ENCODE measurements at places on chromosomes 5 and 9. TPM values are rescaled to one million over a fixed set of nuclear protein-coding genes. Genes with fewer than 3 reads are reported as not detected.

DNA sequence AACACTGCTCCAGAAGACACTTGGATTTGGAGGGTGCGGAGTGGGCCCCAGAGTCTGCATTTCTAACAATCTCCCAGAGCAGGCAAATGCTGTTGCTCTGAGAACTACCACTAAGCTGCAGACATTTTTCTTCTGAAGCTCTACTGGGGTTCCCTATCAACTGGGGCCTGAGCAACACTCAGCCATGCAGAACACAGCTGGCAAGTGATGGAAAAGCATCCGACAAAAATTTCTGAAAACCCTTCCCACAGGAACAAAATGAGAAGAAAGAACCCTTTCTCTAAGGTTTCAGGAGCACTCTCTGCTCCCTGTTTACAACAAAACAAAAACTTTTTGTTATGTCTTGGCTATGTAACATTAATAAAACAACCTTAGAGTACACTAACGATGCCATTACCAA lies 516.9 kb downstream of the CTNND2 start:
- no peak for DNase-seq

Gene TAF11L6
- not detected for total RNA-seq

- DNase-seq, result no peak
These were observed 169.9 kb downstream of the DAB2IP start for GRCh38 chr9:121821326-121821725.

DNA sequence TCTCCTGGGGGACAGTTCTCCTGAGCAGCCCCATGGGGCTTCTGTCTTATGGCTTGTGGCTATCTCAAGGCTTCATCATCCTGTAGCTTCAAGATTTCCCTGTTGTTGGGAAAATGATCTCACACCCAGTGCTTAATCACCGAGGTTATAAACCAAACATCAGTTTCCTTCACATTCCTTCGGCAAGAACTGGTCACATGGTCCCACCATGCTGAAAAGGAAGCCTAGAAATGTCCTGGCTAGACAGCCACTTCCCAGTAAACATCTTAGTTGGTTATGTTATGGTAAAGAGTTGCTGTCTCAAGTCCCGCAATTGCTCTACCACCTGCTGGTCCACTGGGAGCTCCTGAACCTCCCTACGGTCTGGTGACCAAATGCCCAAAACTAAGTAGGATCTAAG lies 66.0 kb downstream of the RAB3C start:
- DNase-seq, result no peak

DNA sequence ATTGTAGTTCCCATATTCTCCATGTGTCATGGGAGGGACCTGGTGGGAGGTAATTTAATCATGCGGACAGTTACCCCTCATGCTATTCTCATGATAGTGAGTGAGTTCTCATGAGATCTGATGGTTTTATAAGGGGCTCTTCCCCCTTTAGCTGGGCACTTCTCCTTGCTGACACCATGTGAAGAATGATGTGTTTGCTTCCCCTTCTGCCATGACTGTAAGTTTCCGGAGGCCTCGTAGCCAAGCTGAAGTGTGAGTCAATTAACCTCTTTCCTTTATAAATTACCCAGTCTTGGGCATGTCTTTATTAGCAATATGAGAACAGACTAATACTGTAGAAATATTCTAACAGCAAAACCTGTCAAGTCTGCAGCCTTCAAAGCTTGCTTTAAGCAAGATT lies 293.2 kb downstream of the CTNND2 start:
- DNase-seq, result no peak

Gene STK32A
- total RNA-seq, result 3.3 TPM

Gene VPS13A
- 23.5 TPM for total RNA-seq

Gene GDF9
- total RNA-seq, result 0.79 TPM

GRCh38 chr9:96033896-96034295 lies 158.4 kb downstream of the ERCC6L2 start:
- DNase-seq, result no peak

DNA sequence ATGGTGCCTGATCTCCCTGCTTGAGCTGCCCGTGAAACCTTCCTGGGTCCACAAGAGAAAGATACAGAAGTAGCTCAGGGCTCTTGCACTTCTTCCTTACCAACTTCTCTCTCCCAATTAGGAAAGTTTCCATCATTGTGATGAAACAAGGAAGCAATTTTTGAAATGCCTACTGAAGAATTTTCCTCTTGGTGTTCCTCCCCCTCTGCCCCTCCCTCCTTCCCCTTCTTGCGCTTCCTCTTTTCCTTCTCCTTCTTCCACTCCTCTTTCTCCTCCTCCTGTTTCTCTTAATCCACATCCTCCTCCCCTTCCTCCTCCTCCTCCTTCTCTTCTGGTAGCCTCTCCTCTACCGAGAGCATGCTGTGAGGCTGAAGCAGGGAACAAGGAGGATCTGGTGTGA lies 36.3 kb upstream of the OTULINL start:
- no peak for DNase-seq

- no peak for DNase-seq
These were observed 64.3 kb downstream of the ANGPTL2 start for GRCh38 chr9:127058011-127058644.

- peak; percentile 21 for DNase-seq
These were observed 160.9 kb downstream of the LURAP1L start for GRCh38 chr9:12935714-12936113.

DNA sequence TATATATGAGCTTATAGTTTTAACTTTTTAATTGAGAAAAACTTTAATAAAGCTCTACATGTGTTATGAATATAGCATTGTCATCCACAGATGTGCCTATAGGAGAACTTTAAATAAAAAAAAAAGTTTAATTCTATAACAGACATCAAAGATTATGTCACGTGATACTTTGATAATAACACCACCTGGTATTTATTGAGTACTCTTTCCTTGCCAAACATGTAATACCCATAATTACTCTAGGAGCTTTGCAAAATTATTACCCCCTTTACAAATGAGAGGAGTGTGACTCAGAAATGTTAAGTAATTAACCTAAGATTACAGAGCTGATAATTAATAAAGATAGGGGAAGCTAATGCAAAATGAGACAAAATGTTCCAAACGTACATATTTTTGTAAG lies 43.0 kb downstream of the ITGA2 start:
- DNase-seq, result no peak

DNA sequence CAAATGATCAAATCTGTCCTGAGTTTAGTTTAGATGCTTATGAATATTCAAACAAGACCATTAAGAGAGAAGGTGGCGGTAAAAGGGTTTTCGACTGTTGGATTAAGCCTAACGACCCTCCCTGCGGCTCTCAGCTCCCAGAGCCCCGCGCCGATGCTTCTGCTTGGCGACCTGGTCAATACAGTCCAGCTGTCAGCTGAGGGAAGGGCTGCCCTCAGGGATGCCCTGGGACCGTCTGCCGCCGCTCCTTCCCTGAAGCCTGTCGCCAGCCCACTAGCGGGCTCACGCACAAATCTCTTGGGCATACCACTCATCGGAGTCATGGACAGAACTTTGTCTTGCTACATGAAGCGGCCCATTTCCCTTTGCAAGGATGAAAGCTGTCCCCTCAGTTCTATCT lies 136.6 kb upstream of the RAPGEF1 start:
- DNase-seq, result no peak

Gene TMEM215
- not detected for total RNA-seq

DNA sequence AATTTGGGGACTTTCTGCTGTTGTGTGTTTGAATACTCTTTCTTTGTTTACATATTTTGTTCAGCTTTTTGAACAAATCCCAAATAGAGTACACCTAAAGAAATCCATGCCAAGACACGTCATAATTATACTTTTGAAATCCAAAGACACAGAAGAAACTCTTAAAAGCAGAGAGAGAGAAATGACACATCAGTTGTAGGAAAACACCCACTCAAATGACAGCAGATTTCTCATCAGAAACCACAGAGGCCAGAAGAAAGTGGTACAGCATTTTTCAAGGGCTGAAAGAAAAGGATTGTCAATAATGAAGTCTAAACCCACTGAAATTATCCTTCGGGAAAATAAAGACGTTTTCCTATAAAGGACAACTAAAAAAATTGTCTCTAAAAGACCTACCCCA lies 378.6 kb downstream of the GADD45G start:
- DNase-seq, result peak; percentile 49

GRCh38 chr5:127068493-127069214 lies 4.6 kb downstream of the C5orf63 start:
- DNase-seq, result peak; percentile 84

- DNase-seq, result peak; percentile 92
These were observed 23.4 kb downstream of the MINAR2 start for GRCh38 chr5:129771058-129771838.

Gene TRPM6
- not detected for total RNA-seq
